ENCODE measurements at places on chromosomes 2 and 18.

DNA sequence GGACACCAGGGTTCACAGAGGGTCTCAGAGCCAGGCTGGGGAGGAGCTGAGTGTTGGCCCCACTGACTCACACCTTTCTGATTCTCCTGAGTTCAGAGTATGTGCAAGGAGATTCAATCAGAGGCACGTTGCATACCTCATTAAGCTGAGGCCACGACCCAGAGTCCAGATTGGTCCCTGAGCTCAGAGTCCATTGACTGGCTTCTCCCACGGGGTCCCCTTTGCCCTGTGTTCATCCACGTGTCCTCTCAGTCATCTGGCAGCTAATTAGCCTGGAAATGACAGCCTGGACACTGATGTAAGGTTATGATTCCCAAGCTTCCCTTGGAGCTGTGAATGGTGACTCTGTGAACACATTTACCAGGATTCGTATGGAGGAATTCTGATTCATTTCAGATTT, 267.2 kb downstream of the SH3BP4 start:
- DNase-seq = no peak

DNA sequence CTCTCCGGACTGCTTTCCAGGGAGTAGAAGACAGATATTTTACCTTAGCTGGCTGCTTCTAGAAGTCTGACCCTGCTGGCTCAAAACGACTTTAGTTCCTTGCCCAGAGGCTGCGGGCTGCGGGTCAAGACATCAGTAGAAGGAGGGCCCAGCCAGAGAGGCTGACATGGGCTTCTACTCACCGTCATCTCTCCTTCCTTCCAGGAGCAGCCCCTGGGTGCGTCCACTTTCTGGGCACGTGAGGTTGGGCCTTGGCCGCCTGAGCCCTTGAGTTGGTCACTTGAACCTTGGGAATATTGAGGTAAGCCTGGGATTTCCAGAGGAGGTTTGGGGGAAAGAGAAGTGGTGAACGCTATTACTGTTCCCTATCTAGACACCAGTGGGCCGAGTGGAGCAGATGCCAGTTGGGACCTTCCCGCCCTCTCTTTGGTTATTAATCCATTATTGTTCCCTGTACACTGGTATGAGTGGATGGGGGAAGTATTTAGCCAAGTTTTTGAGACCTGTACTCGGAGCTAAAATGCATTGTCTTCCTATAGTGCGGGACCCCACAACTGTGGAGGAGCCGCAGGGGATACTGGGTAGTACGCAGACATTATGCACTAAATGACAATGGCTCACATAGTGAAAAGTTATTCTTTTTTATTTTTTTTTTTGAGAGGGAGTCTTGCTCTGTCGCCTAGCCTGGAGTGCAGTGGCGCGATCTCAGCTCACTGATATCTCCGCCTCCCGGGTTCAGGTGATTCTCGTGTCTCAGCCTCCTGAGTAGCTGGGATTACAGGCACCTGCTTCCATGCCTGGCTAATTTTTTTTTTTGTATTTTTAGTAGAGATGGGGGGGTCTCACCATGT, 26.3 kb upstream of the CASP8 start:
- DNase-seq = no peak

DNA sequence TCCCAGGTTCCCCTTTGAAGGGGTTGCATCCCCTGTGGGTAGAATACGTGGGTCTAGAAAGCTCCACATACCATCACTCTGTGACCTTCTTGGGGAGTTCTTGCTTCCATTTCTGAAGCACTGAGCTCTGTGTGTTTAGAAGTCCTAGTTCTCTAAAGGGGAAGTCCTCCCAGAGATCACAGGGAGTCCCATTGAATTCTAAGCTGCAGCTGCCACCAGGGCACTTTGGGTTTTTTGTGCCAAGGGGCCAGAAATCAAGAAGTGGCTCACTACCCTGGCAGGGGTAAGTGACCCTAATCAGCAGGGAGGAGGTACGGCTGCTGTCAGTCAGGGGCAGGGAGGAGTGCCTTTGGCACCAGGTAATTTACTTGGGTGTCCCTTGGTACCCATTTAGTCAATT, 70.9 kb downstream of the EHD3 start:
- DNase-seq = no peak

DNA sequence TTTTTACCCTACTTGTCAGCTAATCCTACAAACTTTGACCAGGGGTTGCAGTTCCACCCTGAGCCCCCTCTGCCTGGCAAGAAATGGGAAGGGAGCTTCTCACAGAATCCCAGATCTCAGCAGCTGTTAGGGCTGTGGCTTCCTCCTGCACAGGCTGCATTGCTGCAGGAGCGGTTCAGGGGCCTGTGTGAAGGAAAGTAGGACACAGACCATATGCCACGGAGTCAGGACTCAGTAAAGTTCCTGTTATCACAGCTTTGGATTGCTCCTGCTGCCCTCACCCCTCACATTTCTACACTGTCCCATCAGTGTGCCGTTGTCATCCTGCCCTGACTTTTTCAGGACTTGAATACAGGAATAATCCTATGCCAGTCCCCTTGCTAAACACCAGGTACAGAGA, 62.8 kb upstream of the SP3 start:
- DNase-seq = no peak

GRCh38 chr18:53909668-53910067, 314.8 kb downstream of the MBD2 start:
- no peak for DNase-seq

GRCh38 chr2:52454962-52455361, 1312.6 kb upstream of the CHAC2 start:
- DNase-seq = no peak

GRCh38 chr18:10051877-10052631, 138.2 kb downstream of the VAPA start:
- DNase-seq = no peak

DNA sequence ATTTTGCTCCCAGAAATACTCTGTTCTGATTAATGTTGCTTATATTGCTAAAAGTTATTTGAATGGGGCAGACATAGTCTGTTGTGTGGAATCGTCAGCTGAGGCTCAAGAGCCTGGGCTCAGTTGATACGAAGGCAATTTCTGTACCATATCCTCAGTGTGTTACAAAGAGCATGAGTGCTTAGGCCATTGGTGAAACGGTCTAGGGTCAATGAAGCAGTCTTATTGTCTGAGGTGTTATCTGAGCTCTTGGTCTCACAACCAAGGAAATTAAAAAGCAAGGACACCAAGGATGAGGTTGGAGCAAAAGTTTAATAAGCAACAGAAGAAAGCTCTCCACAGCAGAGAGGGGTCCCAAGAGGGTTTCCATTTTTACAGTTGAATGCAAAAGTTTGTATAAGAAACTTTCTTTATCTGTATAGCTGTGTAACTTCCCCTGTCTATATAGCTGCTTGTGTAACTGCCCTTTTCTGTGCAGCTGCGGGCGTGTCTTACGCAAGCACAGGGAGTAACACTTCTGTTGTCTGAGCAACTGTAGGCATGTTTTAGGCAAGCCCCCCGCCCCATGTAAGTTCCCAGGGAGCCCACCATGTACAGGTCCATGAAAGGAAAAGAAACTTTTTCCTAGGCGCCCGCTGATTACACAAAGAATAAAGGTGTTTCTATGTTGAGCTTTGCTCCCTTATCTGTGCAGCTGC, 40.6 kb upstream of the DSC1 start:
- no peak for DNase-seq

GRCh38 chr2:866887-867286, 83.8 kb upstream of the SNTG2 start:
- no peak for DNase-seq

DNA sequence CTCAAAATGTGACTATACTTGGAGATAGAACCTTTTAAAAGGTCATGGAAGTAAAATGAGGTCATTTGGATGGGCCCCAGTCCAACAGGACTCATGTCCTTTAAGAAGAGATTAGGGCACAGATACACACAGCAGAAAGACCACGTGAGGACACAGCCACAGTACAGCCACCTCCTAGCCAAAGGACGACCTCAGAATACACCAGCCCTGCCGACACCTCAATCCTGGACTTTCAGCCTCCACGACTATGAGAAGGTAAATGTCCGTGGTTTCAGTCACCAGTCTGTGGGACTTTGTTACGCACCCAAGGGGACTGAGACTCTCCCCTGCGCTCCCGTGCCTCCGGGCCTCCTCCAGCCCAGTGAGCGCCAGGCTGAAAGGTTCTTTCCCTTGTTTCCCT, 30.2 kb upstream of the HPCAL1 start:
- no peak for DNase-seq

DNA sequence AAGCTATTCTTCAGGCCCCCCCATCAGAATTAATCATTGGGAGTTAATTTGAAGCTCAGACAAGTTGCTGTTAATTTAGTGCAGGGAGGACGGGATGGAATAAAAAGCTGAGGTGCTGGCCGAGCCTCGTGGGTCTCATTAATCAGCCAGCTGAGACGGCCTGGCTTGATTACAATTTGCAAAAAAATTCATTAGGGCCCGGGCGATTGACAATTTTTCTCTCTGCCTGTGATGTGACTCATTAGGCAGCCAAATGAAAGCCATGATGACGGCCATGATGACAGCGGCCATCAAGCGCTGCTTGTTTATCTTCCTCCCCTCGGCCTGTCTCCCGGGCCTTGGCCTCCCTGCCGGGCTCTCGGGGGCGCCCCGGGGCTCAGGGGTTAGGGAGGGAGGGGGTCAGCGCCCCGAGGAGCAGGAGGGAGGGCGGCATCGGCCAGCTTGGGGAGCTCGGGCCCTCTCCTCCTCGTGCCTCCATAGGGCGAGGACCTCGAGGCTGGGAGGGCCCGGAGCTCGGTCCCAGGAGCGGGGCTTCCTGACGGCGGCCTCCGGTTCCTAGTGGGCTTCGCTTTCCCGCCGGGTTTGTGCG, 5.2 kb downstream of the GBX2 start:
- DNase-seq = no peak

- no peak for DNase-seq
These were observed 38.1 kb downstream of the NUP35 start for GRCh38 chr2:183162362-183162761.

GRCh38 chr18:36532394-36532793, 234.9 kb downstream of the FHOD3 start:
- DNase-seq = no peak

GRCh38 chr18:7728297-7728696, 161.2 kb downstream of the PTPRM start:
- no peak for DNase-seq

DNA sequence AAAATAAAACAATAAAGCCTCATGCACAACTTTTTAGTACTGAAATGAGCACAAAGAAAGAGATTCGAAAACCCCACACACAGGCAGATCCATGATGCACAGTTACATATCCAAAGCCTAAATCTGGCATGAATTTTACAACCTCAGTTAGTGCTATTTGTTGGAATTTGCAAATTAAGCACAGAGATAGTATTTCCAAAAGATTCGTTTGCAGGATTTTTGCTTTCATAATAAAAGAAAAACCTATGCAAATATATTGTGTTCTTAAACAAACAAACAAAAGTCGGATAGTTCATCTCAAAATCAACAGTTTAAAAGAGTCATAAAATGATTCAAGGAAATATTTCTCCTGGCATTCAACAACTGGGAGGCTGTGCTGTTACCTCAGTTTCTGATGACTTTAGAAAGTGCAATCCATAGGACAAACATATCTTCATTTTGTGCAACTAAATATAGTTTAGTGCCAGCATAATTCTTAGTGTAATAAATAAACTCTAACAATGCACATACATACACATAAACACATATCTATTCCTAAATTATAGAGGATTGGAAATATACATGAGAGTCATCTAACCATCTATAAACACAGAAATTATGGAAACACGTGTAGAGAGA, 10.8 kb downstream of the PAX3 start:
- DNase-seq = no peak

DNA sequence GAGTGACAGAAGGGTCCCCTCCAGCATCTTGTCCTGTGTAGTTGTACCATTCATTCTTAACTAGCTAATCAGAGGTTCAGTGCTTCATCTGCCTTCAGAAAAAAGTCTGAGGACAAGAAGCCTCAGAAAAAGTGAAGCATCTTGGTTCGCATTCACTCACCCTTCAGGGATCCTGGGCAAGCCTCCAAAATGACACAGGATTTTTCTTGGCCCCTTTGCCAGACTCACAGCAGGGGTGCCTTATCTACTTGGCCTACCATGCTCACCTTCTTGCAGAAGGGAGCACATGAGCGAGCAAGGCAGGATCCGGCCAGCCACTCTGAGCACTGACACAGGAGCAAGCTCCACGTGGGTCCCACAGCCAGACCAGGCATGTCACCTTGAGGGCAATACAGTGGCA, 43.1 kb upstream of the XDH start:
- no peak for DNase-seq

GRCh38 chr2:36128359-36128758, 227.2 kb upstream of the CRIM1 start:
- DNase-seq = no peak

DNA sequence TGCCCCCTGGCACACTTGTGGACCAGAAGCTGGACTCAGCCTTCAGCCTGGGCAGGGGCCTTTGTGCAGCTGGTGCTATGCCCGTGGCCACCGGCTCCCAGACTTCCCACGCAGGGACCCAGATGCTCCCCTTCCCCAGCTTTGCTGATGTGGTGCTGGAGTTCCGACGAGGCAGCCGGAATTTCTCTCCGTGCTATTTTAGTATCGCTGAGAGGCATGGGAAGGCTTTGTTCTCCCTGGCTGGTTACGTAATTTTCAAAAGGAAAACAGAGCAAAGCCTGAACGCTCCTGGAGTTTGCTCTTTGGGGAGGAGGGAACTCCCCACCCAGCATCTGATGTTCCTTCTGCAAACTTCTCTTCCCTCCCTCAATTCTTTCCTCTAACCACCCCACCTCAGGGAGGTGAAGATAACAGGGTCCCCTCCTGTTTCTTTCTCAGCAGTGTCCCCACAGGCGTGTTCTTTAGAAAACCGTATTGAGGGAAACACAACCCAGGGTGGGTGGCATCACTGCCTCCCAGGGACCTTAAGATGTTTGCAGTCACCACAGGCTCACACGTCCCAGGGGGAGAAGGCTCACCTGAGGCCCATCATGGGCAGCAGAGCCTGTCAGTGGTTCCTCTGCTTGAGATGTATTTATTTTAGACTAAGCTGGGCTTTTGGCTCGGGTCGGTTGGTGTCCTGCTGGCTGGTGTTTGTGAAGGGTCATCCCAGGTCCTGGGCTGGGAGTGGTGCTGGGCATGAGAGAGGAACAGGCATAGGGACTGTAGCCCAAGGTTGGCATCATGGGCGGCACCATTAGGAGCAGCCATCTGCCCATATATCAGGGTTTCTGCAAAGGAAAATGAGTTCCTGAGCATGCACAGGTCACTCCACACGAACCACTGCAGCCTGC, 95.0 kb downstream of the MAPK4 start:
- DNase-seq = no peak

DNA sequence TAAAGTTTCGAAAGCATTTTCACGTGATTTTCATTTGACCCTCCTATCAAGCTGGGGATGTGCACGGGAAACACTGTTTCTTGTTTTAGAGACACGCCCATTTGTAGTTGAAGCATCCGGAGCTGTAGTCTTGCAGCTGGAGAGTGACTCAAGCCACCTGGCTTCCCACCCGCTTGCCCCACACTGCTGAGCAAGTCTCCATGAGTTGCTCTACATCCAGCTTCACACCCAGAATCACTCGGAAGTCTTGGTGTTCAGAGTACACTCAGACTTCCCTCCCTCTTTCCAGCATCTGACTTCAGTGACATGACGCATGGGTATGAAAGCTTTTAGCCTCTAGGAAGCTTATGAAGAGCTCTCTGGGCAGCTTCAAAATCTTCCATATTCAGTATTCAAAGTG, 262.4 kb downstream of the NBAS start:
- DNase-seq = no peak

GRCh38 chr2:240615820-240616547, 9.3 kb upstream of the GPR35 start:
- no peak for DNase-seq
